Activated naive CD4-positive, alpha-beta T cell (primary cell): ENCODE measurements at places on chromosomes 5 and 9.

DNA sequence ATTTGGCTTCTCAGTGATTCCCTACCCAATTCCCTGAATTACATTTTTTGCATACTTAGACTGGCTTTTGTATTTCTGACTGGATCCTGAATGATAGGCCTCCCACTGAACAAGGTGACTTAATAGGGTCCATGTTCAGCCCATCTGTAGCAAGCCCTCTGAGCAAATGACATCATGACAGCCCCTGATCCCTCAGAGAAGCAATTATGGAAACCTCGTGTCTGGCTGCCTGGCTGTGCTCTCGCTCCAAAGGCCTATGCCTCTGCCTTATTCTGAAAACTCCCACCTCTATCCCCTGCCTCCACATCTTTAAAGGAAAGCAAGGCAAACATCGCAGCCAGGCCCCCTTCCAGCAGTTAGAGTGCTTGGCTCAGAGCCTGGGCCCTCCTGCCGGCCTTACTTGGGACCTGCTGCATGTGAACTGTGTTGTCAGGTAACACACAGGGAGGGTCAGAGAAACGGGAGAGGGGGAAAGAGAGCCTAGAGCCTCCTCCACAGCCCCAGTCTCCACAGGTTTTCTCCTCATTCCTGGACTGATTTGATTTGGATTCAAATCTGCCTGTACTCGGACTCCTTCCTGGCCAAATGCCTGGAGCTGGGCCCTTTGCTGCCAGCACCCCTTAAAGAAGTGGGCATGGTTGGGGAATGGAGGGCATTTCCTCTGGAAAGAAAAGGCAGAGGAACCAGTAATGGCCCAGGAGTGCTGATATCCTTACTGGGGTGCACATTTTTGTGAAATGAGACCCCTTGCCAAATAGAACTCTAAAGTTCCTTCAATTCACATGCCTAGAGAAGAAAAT is 3.8 kb downstream of the DCANP1 start:
- no peak for DNase-seq

- no peak for DNase-seq
Observed at GRCh38 chr5:75265731-75266130, 29.1 kb upstream of the ANKRD31 start.

DNA sequence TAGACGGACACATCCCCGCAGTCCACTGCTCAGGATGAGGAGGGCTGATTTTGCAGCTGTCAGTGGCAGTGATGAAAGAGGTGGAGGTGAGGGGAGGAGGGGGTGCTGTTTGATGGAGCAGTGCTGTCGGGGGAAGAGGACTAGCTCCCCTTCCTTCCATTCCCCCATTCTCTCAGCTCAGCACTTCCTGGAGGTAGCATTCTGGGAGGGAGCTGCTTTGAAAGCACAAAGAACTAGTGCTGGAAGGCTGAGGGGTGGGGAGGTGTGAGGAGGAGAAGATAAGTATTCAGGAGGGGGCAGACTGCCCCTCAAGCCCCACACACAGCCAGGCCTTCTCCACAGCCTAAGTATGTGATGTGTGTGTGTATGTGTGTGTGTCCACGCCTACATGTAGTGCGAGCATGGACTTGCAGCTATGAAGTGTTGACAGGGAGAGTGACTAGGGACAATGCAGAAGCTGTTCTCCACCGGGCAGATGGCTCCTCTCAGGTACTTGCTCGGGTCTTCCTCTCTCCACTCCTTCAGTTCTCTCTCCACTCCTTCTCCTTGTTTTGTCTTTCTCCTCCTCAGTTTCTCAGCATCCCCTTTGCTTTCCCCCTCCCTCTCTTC is 65.5 kb upstream of the HSPA9 start:
- DNase-seq, result no peak

DNA sequence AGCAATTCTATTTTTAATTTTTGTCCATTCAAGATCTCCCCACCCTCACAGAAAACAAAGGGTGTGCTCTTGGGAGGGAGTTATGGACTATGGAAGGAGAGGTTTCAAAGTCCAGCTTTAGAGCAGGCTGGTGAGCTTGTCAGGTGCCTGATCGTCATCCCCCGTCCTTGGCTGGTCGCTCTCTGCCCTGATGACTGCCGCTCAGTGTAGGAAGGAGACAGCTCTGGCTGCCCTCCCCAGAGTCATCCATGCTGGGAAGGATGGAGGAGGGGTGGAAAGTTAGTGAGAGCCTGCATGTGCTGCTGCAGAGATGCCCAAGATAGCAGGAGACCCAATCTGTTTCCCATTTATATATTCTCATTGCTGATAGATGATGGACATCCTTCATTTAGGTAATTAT is 96.6 kb downstream of the NLN start:
- DNase-seq, result no peak

GRCh38 chr5:112480501-112480900 is 61.4 kb upstream of the EPB41L4A start:
- no peak for DNase-seq

- DNase-seq, result no peak
Observed at GRCh38 chr9:114072184-114073140, 5.6 kb downstream of the AMBP start.
